Glomerular endothelial cell (primary cell): ENCODE measurements at places on chromosomes 11 and 22.
A peak's percentile ranks its signal among the peaks of the same experiment; 100 is the strongest.

DNA sequence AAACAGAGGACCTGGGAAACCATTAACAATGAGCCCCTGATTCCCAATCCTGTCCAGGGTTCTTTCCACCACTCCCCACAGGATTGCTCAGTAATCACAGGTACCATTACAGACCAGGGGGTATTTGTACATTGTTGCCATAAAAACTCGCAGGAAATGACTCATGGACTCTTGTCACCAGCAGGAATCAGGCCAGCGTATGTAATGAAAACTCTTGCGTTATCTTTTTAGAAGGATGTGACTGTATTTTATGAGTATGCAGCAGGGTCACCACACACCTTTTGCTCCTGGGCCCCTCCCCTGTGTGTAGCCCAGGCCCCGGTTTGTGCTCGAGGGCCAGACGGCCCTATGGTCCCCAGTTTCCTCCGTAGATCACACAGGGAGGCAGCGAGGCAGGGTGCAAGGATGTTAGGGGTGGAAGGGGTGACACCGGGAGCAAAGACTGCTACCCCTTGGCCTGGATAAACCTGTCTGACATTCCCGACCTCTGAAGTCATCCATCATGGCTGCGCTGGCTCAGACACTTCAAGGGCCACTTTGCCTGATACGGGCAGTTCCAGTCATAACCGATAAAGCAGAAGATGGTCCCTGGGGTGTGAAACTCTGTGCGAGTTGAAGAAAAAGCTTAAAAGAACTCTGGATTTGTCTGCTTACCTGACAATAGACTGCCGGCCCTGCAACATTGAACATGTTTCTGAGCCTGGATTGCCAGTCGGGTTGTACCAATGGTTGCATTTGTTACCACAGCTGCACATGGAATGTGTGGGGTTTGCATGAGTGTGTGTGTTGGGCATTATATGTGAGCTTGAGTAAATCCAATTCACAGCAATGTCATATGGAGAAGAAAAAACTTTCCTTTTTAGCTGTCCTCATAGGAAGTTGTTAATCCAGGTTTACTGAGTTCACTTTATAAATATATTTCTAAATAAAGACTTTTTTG lies 56.9 kb downstream of the MICAL2 start:
- peak; percentile 86 for DNase-seq

DNA sequence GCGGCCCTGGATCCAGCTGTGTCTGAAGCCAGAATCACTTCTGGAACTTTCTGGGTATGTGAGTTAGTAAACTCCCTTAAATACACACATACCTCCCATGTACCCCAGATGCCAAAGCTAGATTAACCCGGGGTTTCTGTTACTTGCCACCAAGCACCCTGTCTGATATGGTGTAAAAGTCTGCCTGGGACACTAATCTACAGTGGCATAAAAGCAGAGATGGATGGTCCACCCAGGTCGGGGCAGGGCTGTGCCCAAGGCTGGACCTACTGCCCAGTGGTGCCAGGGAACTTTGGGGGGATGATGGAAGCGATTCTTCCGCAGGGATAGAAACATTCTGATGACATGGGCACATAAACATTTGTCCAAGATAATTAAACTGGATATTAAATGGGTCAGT lies 12.7 kb downstream of the MRGPRF start:
- no peak for DNase-seq

DNA sequence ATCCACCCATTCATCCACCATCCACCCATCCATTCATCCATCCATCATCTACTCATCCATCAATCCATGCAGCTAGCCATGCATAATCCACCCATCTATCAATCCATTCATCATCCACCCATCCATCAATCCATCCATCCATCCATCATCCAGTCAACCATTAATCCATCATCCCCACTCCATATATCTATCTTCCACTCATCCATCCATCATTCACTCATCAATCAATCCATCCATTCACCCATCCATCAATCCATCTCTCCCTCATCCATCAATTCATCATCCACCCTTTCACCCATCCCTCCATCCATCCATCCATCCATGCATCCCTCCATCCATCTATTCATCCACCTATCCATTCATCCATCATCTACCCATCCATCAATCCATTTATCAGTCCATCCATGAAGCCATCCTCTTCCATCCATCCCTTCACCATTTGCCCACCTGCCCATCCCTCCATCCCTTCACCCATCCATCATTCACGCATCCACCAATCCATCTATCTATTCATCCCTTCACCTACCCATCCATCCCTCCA lies 689.4 kb downstream of the BRD1 start:
- no peak for DNase-seq

- no peak for DNase-seq
Observed at GRCh38 chr11:15106201-15106965, 8.3 kb upstream of the INSC start.

DNA sequence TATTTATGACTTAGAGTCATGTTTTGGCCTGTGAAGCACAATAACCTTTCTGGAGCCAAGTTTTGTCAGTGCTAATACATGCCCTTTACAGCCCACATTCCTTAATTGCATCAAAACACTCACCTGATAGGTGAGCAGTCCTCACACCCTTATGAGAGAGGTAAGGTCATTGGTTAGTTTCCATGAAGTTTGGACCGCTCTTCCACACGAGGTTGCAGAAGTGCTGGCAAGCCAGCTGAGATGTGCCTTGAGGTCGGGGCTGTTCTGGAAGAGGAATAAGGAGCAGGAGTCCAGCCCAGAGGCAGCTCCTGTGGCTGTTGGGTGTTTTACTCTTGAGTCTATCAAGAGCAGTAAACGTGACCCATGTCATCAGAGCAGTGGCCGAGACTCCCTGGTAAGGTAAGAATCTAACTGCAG lies 76.3 kb downstream of the CYB5R2 start:
- no peak for DNase-seq

DNA sequence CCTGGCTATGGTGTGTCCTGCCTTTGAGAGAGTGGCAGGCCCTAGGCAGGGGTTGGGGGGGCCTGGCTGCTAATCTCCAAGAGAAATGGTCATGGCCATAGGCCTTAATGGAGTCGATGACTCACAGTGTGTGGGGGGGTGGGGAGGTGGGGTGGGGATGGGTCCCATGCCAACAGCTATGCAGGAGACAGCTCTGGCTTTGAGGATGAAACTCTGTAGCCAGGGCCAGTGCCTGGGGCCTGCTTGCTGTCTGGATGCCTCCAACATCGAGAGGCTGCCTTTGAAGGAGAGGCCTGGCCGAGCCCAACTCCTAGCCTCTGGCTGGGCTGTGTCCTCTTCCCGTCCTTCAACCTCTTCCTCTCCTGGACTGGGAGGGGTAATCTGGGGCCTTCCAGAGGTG lies 23.9 kb upstream of the TSPAN18 start:
- no peak for DNase-seq

DNA sequence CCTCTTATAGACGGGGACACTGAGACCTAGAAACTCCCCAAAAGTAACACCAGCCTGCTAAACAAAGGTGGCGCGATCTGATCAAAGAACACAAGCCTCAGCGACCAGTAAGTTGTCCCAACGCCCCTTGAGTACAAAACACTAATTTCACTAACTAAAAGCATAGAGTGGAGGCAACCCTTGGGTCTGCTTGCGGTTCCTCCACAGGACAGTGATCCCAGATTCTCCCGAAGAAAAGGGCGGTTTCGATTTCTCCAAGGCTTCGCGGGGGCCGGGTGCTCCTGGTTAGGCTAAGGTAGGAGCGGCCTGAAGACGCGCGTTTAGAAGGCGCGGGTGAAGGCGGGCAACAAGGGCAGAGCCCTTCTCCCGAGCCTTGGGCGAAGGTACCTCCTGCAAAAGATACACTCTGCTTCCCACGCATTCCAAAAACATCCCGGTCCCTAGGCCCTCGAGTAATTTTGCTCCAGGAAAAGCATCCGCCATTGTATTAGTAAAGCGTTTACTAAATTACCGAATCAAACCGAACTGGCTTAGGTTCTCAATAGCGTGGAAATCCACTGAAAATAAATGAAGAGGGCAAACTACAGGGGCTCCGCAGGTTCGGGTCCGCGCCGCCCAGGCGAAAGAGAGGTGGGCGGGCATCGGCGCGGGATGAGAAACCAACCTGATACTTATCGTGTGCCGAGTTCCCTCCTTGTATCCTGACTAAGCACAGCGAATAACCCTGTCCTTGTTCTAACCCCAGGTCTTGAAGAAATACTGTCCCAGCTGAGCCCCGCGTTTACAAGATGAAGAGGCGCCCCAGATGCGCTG lies 2.0 kb downstream of the WT1 start:
- no peak for DNase-seq

GRCh38 chr11:46294365-46295309 lies 17.2 kb downstream of the CREB3L1 start:
- no peak for DNase-seq

DNA sequence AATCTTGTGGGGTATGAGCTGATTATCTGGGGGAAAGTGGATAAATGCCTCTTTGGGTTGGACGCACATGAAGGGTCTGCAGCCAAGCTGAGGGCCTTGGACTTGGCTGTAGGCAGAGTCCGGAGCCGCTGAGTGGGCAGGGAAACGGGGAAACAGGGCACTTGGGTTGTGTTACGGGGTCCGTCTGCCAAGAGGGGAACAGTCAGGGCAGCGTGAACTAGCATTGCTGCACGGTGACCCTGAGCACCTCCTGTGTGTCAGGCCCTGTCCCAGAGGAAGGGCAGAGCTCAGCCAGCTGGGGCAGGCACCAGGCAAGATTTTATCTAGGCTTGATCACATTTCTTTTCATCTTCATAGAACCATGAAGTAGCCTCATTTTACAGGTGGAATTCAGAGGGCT lies 11.9 kb downstream of the FAM83F start:
- DNase-seq: no peak

DNA sequence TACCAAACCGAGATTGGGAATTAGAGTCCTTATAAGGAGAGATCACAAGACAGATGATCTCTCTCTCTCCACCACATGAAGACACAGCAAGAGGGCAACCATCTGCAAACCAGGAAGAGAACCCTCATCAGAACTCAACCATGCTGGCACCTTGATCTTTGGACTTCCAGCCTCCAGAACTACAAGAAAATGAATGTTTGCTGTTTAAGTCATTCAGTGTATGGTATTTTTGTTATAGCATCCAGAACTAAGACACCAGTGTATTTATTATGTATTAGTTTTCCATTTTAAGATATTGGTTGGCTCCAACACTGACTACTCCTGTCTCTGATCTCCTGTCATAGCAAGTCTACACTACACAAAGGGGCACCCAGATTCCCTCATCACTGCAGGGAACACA lies 86.9 kb downstream of the CCDC34 start:
- DNase-seq: no peak

DNA sequence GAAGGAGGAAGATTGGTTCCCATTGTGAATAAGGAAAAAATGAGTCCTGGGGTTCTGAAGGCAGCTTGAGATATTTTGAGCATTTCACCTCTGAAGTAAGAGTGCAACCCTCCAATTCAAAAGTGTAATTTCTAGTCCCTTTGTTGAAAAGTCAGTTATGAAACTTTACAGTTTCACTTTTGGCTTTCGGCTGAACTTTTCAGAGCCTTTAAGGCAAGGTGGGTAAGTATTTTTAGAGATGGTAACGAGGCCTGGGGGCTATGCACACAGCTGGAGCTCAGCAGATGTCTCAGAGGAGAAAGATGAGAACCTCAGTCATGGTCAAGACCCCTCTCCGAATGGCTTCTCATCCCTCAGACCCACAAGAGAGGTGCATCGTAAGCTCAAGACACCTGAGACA lies 267.6 kb downstream of the KIRREL3 start:
- DNase-seq: no peak

- DNase-seq: peak; percentile 44
Observed at GRCh38 chr11:64545619-64546018, 45.4 kb upstream of the SLC22A12 start.

DNA sequence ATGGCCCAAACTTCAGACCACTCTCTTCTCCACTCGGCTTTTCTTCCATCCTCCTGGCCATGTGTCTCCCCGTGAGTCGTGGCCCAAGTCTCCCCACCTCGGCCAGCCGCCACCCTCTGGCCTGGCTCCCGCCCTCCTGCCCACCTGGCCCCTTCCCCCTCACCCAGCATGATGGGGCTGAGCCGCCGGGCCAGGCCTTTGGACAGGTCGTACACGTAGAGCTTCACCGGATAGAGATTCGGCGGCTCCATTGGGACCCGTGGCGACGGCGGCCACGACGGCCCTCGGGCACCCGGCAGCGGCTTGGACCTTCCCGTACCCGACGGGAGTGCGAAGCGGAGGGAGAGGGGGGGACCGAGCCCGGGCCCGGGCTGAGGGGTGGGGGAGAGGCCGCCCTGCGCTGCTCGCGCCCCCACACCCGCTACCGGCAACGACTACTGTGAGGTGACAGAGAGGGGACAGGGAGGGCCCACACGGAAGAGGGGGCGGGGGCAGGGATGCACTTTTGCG lies at the start of gene DESI1:
Gene DESI1, minus strand, starts transcription at position 455 of the 510 bp plus-strand sequence. Its CDS starts 204 bp downstream, at position 251.
- DNase-seq: no peak

GRCh38 chr22:24089951-24090350 lies 78.8 kb downstream of the CABIN1 start:
- DNase-seq: no peak

DNA sequence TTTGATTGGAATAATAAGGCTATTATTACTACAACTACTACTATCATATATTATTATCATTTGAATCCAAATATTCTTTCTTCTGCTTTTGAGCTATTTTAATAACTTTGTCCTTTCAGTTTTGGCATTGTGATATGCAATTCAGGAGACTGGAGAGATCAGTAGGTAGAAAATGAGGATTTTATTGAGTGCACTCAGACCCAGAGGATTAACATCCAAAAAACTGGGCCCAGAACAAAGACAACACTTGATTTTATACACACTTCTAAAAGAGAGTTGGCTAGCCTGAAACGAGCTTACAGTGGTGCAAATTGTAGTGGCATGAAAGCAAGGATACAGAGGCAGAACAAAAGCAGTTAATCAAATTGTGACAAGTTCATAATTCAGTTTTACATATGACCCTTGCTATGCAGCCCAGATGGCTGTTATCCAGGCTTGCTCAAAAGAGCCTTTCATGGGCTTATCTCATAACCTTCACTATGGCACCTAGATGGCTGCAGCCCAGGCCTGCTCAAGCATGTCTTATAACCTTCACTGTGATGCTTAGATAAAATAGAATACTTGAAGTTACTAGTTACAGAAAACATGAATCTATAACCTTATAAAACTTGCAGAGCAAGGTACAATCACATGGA lies 796.3 kb upstream of the RAG2 start:
- no peak for DNase-seq

DNA sequence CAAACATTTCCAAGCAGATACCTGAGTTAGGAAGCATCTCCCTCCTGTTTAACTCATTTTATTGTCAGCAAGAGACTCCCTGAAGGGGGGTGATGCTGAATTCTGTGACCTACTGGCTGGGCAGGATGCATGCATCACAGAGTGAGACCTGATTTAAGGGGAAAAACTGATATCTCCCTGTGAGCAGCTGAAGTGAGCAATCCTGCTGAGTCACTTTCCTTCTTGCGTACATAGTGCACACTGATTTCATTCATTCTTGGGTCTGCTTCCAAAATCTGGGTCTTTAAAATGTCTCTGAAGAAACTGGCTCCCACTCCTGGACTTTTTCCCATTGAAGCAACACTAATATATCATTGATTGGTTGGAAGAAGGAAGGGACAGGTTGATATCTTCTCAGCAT lies 23.3 kb downstream of the P4HA3 start:
- peak; percentile 80 for DNase-seq

GRCh38 chr11:64591257-64592233 lies 525 bp downstream of the SLC22A12 start:
- DNase-seq: no peak
